ENCODE measurements at places on chromosomes 6 and 20. TPM values are rescaled to one million over a fixed set of nuclear protein-coding genes. Genes with fewer than 3 reads are reported as not detected.

Gene LPA
- total RNA-seq: not detected

Gene NEU1
- 109 TPM for total RNA-seq

Gene HEBP2
- total RNA-seq: 21.5 TPM

DNA sequence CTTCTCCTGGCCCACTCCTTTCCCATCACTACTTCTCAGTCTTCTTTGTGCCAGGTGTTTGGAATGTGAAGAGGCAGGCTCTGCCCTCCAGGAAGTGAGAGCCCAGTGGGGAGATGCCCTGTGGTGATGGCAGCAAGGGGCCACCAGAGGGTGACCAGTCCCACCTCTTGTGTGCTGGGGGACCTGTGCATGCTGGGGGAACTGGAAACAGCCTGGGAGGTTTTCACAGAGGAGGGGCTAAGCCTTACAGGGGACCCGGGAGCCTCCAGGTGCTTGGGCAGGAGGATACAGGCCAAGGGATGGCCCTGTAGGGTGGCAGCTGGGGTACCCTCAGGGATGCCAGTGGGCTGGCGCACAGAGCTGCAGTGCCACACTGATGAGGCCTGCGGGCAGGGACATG, 72.3 kb downstream of the RAMACL start:
- DNase-seq: no peak

Data from fibroblast of lung (primary cell).